ENCODE measurements at places on chromosomes 6 and 20.

DNA sequence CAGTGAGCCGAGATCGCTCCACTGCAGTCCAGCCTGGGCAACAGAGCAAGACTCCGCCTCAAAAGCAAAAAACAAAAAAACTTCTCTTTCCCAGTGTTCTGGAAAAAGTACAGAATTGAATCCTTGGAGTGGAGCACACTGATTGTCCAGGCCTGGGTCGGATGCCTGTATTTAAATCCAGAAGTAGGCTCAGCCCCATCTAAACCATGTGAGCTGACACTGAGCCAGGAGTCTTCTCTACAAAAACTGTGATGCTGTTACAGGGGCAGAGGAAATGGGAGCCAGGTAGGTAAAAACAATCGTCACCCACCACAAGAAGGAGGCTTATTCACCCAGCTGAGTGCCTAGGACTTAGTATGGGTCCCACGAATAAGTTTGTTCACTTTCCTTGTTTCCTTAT is 43.0 kb upstream of the PTPN1 start:
- DNase-seq: no peak

DNA sequence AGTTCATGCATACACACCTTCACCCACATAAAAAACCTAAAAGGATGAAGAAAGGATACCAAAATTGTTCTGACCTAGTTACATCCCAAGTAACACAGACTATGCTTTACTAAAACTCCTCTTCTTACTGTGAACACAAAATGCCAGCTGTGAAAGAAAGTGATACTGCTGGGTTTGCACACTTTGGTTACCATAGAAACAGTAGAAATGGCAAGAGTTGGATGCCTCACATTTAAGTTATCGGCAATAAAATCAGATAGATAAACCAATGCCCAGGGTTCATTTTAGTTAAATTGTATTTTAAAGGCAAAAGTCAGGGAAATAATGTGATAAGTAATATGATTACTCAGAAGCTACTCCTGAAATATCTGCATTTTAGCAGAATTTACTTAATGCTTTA is 161.9 kb downstream of the CDK19 start:
- no peak for DNase-seq

DNA sequence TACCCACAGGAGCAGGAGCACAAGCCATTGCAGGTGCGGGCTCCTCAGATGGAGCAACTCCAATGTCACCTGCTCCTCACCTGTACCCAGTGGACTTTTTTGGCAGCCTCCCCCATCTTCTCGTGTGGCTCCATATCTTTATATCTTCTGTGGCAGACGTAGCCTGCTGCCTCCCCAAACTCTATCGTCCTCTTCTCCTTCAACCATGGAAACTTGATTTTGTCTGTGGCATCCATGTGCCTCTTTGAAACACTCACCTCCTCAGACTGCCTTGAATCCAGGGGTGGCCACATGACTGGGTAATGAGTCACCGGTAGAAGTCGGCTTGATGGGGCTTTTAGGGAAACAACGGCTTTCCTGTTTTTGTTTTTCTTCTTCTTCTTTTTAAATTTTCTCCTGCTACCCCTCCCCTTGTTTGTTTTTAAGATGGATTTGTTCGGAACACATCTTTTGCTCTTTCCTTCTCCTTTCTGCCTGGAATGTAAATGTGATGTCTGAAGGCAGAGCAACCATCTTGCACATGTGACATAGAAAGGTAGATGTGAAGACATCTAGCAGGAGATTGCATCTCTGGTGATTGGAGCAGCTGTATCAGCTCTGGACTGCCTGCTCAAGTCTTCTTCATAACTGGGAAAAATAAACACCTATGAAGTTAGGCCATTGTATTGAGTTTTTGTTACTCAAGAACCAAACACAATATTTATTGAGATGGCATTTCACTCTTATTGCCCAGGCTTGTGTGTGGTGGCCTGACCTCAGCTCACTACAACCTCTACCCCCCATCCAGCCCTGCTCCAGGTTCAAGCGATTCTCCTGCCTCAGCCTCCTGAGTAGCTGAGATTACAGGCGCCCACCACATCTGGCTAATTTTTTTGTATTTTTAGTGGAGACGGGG is 69.9 kb upstream of the DDR1 start:
- DNase-seq: peak; percentile 10

DNA sequence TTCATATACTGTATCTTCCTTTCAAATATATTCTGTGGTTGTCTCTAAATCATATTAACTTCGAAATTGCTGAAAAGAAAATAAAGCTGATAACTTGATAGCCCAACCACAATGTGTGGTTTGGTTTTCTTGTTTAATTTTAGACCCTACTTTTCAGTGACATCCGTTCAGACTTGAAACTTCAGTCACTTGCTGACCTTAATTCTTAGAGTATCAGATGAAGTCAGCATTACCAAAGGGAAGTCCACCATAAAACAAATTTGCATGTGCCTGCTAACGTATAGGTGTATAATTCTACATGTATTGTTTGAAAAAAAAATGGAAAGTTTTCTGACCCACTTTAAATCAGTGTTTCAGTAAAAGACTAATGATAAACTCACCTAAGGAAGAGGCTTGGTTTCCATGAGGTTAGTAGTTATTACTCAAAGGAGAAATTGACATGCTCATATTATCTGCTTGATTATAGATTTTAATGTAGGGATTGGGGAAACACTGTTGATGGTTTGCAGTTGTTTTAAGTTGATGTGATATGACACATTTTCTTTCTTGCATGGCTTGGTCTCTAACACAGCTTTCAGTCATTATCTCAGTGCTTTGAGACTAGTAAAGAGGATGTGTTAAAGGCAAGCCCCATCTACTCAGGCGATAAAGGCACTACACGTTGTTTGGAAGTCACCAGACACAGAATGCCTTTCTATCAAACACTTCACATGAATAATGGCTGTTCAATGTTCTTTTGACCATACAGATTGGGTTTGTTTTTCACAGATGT is 5.2 kb upstream of the IL17A start:
- no peak for DNase-seq

- DNase-seq: no peak
Observed at GRCh38 chr6:97717086-97717485, 434.1 kb upstream of the MMS22L start.

GRCh38 chr20:63781181-63781580 is 41.6 kb downstream of the SLC2A4RG start:
- no peak for DNase-seq

DNA sequence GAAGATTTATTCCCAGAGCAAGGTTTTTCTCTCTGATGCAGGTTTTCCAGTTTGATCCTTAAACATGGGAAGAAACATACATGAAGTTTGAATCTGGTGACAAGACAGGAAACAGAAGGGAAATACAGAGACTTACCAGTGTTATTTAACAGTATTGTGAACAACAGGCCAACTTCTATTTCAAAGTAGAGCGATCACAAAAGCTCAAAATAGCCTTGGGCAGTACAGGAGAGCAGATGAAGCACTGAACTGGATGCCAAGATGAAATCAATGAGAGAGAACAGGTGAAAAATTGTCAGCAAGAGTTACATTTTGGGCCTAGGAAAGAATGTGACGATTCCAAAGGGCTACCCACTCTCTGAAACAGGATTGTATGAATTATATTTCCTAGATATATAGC is 114.8 kb upstream of the PTPRK start:
- no peak for DNase-seq

GRCh38 chr6:108903796-108904195 is 55.6 kb downstream of the ARMC2 start:
- no peak for DNase-seq

DNA sequence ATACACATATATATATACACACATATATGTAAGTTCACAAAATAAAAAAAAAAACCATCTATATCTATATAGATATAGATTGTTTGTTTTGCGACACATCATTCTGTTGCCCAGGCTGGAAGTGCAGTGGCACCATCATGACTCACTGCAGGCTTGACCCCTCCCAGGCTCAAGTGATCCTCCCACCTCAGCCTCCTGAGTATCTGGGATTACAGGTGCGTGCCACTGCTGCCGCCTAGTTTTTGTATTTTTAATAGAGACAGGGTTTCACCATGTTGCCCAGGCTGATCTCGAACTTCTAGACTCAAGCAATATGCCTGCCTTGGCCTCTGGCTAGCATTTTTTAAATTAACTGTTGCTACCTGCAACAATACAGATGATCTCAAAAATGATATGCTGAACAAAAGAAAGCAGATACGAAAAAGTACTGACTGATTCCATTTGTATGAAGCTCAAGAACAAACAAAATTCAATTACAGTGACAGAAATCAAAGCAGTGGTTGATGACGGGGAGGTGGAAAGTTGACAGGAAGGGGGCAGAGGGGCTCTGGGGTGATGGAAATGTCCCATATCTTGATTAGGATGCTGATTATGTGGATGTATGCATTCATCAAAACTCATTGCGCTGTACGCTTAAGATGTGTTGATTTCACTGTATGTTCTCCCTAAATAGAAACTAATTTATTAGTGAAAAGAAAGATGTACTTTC is 49.6 kb downstream of the ATXN1 start:
- DNase-seq: peak; percentile 26

GRCh38 chr20:17636523-17637412 is 45.3 kb downstream of the RRBP1 start:
- no peak for DNase-seq

- DNase-seq: no peak
Observed at GRCh38 chr20:46938434-46938833, 43.8 kb downstream of the EYA2 start.

- no peak for DNase-seq
Observed at GRCh38 chr6:5139828-5140771, 55.0 kb downstream of the PPP1R3G start.

- DNase-seq: no peak
Observed at GRCh38 chr6:119296036-119297035, 53.2 kb downstream of the MAN1A1 start.

- DNase-seq: no peak
Observed at GRCh38 chr6:101486124-101486523, 92.6 kb downstream of the GRIK2 start.

DNA sequence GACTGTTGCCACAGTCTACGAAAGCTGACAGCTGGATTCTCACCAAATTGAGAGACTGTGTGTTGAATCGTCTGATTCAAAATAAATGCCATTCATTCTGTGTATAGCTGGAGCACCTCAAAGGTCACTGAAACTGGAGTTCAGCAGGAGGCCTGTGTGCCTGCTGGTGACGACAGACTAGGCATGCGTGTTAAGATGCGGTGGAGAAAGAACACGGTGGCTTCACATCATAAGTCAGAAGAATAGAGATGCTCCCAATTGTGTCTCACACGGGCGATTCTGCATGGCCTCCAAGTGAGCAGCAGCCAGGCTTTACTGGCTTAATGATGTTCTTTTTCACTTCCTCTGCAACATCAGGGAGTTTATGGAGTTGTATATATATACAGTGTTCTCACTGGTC is 32.3 kb downstream of the SNHG17 start:
- DNase-seq: no peak

- peak; percentile 38 for DNase-seq
Observed at GRCh38 chr20:53642196-53643030, 48.8 kb upstream of the ZNF217 start.

- no peak for DNase-seq
Observed at GRCh38 chr6:111673532-111673931, 67.9 kb upstream of the TRAF3IP2 start.

GRCh38 chr20:37841971-37842370 is 61.0 kb upstream of the VSTM2L start:
- no peak for DNase-seq

DNA sequence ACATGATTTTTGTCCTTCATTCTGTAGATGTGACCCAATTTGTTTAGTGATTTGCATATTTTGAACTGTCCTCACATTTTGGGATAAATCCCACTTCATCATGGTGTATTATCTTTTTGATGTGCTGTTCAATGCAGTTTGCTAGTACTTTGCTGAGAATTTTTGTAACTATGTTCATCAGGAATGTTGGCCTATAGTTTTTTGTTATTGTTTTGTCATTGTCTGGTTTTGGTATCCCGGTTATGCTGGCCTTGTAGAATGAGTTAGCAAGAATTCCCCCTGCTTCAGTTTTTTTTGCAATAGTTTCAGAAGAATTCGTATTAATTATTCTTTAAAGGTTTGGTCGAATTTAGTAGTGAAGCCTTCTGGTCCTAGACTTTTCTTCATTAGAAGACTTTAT is 11.9 kb downstream of the KIF25 start:
- no peak for DNase-seq

DNA sequence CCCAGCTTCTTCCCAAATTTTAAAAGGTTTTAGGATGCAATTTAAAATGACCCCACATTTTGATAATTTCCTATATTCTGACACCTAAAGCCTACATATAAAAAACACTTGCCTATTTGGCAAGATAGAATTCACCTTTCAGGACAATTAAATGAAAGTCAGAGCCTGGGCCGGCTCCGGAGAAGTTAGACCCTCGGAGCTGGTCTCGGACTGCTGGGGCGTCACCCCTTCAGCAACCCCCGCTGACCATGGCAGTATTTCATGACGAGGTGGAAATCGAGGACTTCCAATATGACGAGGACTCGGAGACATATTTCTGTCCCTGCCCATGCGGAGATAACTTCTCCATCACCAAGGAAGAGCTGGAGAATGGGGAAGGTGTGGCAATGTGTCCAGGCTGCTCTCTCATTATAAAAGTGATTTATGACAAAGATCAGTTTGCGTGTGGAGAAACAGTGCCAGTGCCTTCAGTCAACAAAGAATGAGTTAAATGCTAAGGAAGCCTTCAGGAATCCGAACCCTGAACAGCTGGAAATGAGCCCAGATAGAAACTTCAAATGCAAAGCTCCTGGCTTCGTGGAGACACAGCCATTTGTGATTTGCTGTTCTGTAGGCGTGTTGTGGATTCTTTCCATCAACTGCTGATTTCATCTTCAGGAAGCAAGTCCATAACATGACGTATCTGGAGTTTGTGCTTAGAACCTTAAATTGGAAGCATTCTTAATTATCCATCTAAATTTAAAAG is 16.0 kb downstream of the TCFL5 start:
- DNase-seq: no peak

DNA sequence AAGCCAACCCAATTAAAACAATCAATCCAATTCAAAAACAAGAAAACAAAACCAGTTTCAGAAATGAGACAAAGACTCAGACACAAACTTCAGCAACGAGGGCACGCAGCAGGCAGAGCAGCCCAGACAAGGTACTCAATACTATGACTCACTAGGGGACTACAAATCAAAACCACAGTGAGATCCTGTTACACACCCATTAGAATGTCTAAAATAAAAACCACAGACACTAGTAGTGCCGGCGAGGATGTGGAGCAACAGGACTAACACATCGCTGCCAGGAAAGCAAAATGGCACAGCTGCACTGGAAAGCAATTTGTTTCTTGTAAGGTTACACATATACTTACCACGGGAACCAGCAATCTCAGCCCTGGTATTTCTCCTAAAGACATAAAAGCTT is 28.4 kb upstream of the MAS1L start:
- DNase-seq: no peak

- no peak for DNase-seq
Observed at GRCh38 chr6:25482996-25483395, 169.0 kb upstream of the SCGN start.

DNA sequence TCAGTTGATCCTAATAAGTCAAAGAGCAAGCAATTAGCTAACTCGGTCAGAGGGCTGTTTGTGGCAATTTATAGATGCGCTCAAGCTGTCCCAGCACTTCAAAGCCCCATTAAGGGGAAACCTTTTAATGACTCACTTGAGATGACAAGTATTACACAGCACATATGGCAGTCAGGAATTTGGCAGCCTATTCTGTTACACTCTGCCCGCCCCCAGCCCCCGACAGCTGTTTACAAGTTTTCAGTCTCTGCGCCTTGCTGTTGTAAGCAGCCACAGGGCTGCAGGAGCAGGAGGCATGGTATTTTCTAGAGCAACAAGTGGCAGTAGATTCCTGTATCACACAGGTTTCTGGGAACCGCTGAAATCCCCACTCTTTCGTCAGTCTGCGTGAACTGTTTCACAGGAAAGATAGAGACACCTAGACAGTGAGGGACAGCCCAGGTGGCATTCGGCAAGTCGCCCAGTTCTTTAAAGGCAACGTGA is 263.0 kb downstream of the FOXC1 start:
- DNase-seq: no peak

All from T follicular helper cell (primary cell).